Frontal cortex (tissue), 4 donors: ENCODE measurements at places on chromosomes 2 and 18. TPM values are rescaled to one million over a fixed set of nuclear protein-coding genes. Genes with fewer than 3 reads are reported as not detected.

The IL36A gene
- not detected for total RNA-seq

The ARHGAP15 gene
- total RNA-seq: 19.2 TPM

The GIGYF2 gene
- 98.2 TPM for total RNA-seq

- no peak for DNase-seq
These were observed 58.0 kb upstream of the EML6 start for GRCh38 chr2:54665436-54665856.

GRCh38 chr2:118874324-118874723 is 26.9 kb upstream of the EN1 start:
- no peak for DNase-seq
